Stomach (tissue), 19 donors: ENCODE measurements at places on chromosomes 1 and 21. TPM values are rescaled to one million over a fixed set of nuclear protein-coding genes. Genes with fewer than 3 reads are reported as not detected.
A peak's percentile ranks its signal among the peaks of the same experiment; 100 is the strongest.

Gene DIRAS3
- total RNA-seq = not detected

Gene TRIM58
- total RNA-seq = not detected

- H3K4me1 ChIP-seq = no peaks in the 10 kb centered on the region
- no peaks in the 10 kb centered on the region for H3K27me3 ChIP-seq
- no peak for DNase-seq
- no peak overlapping the region for H3K27ac ChIP-seq
Measured at GRCh38 chr1:101667761-101668160, 329.0 kb downstream of the OLFM3 start.

- peak; percentile 42 for DNase-seq
- H3K4me1 ChIP-seq = no peaks in the 10 kb centered on the region
- no peaks in the 10 kb centered on the region for H3K27me3 ChIP-seq
- H3K36me3 ChIP-seq = peaks cover 72% of the 10 kb centered on the region
- no peak overlapping the region for H3K4me3 ChIP-seq
Measured at GRCh38 chr1:28199328-28200233, 23.1 kb upstream of the PTAFR start.

DNA sequence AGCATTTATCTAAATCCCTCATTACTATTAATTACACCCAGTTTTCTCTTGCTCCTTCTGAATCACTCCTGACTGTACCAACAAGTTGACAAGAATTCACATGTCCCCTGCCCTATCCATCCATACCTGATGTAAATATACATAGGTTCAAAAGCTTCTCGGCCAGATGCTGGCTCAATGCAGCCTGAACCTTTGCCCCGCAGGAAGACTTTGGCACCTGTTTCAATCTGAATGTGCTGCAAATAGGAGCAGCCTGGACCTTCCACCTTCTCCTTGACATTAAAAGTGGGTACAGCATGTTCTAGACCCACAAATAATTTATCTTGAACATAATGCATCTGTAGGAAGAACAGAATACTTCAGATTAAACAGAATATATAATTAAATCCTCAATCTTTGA lies 8.7 kb downstream of the KHDC4 start:
- H3K36me3 ChIP-seq = peaks cover 100% of the 10 kb centered on the region
- H3K4me1 ChIP-seq = peaks cover 13% of the 10 kb centered on the region
- no peak overlapping the region for H3K4me3 ChIP-seq
- H3K27ac ChIP-seq = no peak overlapping the region
- H3K27me3 ChIP-seq = no peaks in the 10 kb centered on the region
- DNase-seq = no peak
